ENCODE measurements at places on chromosomes 2 and 18.

DNA sequence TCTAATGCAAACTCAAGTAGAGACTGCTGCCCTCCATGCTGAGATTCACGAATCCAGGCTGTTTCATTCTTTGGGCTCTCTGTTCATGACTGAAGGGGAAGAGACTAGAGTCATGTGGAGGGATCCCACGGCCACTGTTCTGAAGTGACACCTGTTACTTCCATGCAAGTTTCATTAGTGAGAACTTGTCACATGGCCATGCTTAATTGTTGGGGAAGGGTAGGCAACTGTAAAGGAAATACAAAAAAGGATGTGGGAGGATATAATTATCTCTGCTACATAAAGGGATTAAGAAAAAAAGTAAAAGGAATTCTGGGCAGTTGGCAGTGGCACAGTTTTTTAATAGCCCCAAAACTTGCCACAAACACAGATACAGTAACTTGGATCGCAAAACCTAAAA is 28.0 kb upstream of the PSME4 start:
- no peak for DNase-seq

DNA sequence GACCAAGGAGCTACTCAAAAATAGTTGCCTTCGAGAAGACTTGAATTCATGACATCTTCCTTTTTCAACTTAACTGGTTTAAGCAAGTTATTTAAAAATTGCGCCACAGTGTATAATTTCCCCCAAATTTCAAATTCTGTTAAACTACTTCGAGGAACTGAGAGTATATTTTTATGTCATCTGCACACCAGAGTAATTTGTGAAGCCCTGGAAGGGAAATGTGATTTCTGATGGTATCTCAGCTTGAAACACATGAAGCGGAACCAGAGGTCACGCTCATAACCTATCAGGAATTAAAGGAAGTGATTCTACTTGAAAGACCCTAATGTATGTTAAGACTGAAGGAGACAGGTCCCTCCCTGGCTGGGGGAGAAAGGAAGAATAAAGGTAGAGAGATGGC is 33.9 kb upstream of the DARS1 start:
- no peak for DNase-seq

GRCh38 chr2:79801082-79801481 is 288.2 kb downstream of the CTNNA2 start:
- no peak for DNase-seq

GRCh38 chr2:220736778-220737177 is 835.3 kb downstream of the EPHA4 start:
- no peak for DNase-seq

DNA sequence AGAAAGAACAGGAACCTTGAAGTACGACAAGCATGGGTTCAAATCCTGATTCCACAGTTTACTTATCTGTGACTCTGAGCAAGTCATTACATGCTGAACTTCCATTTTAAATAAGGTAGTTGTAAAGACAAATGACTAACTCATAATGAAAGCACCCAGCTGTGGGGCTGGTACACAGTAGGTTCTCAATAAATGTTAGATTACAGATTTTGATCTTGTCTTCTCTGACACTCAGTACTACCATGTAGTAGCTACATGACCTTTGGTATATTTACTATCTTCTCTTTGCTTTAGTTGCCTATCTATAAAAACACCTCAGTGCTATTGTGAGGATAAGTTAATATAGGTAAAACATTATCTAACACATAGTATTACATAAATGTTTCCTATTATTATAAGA is 3.2 kb downstream of the TRAK2 start:
- DNase-seq: no peak

GRCh38 chr2:239938651-239939486 is 86.3 kb downstream of the NDUFA10 start:
- DNase-seq: no peak

- DNase-seq: no peak
Measured at GRCh38 chr2:200470230-200470629, 39.6 kb downstream of the KCTD18 start.

GRCh38 chr2:143347901-143348414 is 218.7 kb downstream of the ARHGAP15 start:
- no peak for DNase-seq

GRCh38 chr2:24853996-24854395 is 60.8 kb downstream of the CENPO start:
- DNase-seq: no peak

- no peak for DNase-seq
Measured at GRCh38 chr2:176526995-176527901, 258.0 kb downstream of the MTX2 start.

DNA sequence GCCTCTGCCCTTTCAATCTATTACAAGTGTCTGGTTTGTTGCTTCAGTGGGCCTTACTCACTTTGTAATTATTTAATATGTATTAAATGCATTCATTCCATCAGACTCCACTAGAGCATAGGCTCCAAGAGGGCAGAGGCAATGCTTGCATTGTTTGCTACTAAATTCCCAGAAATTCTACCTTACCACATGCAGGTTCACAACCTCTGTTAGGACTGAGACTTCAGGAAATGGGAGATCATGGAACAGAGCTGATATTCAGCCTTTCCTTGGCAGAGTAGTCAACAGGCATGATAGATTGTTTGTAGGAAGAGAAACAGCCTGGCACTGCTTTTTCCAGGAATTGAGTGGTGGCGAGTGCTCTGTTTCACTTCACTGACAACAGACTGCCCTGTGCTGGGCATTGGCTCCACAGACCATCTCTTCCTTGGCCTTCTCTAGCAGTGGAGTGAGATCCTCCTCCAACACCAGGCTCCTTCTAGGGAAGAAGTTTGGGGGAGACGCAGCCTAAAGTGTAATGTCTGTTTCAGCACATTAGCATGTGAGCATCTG is 6.2 kb upstream of the MATN3 start:
- no peak for DNase-seq

DNA sequence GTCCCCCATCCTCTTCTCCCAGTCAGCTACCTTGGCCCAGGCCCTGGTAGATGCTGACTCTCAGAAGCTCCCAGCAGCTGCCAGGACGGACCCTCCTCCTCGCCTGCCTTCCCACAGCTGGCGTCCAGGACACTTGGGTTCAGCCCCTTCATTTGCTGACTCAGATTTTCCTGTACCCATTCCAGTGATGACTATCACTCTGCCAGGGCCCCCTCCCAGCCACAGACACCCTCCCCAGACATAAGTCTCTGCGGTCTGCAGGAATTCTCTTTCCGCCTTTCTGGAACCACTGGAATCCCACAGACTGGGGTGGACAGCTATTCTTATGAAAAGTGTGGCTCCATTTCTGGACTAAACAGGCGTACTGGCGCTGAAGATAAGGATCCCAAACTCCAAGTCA is 260.3 kb upstream of the EPAS1 start:
- no peak for DNase-seq

GRCh38 chr2:162074928-162075688 is 1.1 kb upstream of the DPP4 start:
- DNase-seq: no peak

DNA sequence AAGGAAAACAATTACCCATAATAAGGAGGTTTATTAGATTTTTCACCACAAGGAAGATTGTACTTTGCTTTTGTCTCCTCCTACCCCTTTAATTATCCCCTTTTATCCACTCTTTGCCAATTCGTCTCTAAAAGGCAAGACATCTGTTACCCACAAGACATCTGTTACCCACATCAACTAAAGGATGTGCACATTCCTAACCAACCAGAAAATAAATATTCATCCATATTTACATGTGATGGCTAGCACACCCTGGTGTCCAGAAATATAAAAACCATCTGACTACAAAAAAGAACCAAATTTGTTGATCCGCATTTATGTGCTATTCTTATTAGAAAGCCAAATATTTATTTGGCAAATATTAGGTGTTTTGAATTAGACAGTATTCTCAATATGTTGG is 35.7 kb downstream of the ACVR1C start:
- DNase-seq: peak; percentile 2

DNA sequence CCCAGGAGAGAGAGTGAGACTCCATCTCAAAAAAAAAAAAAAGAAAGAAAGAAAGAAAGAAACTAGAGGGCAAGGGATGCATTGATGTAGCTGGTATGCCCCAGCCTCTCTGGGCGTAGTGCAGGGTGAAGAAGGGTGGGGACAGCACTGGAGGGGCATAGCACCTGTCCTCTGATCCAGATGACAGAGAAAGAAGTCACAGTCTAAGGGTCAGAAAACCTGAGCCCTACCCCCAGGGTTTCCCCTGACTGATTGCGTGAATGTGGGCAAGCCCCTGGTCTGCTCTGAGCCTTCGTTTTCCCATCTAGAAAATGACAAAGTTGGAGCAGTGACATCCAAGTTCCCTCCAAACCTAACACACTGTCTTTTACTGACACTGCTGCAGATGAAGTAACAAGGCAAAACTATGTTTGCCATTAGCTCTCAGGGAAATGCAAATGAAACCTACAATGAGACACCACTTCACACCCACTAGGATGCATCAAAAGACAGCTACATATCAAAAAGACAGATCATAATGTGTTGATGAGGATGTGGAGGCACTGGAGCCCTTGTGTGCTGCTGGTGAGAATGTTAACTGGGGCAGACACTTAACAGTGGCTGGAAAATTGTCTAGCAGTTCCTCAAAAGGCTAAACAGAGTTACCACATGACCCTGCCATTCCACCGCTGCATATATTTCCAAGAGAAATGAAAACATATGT is 19.5 kb upstream of the YWHAQ start:
- no peak for DNase-seq
